ENCODE measurements at places on chromosomes 11 and 22.

DNA sequence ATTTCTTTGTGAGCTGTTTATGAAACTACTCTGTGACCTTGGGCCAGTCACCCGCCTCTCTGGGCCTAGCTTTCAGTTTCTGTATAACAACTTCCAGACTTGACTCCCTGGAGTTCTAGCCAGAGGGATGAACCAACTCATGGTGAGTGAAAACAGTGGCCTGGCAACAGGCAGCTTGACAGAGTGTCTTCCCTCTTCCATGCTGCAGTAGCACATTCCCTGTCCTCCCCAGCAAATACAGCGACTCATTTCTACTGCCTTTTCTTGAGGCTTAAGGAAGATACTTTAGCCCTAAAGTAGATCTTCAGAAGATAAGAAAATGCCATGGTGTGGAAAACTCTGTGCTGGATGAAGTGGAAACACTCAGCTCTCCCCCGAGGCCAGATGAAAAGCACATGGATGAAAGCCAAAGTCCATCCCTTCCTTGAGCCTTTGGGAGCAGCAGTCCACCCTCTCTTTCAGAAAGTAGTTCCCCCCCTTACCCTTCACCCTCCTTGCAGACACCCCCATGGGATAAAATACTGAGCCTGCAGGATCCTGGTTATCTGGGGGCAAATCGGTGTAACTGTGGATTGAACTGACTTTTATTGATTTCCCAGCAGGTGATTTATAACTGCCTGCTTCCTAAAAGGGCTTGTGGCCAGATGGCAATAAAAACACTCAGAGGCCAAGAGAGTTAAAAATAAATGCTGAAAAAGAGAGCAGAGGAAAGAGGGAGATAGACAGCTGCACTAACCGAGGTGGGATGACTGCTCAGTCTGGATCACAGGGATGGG lies 24.1 kb downstream of the IRAG1 start:
- peak; percentile 43 for DNase-seq

GRCh38 chr11:10358696-10359095 lies 53.8 kb downstream of the ADM start:
- DNase-seq = no peak

DNA sequence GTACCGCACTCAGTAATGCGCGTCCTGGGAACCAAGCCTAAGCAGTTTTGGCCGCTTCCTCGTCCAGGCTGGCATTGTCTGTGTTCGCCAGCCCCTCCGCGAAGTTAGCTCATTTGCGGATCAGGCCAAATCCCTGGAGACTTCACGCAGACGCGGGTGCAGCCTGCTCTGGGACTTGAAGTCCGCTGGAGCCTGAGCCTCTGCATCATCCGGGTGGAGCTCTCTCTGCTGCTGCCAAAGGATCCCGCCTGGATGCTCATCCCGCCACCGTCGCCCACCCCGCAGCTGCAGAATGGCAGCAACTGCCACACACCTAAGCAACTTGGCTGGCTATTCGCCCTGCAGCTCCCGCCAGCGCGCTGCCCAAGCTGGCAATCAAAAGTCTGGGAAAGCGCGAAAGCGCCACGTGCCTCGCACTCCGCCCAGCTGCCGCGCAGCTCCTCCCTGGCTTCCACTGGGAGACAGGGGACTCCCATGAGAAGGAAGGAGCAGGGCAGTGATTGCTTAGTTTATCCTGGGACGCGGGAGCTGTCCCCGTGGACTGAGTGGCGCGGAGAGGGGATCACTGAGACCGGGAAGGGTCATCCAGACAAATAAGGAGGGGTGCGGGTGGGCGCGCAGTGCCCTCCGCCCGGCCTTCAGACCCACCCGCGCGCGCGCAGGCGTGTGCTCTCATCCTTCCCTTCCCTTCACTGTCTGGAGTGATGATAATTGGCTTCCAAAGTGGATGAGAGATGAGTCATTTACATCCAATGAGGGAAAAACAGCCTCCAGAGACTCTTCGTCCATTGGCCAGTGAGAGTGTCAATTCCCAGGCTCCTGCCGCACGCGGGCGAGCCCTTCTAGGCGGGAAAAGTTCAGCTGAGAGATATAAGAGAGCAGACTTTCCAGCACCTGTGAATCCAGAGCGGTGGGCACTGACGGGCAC lies 23.2 kb upstream of the GLYATL1B start:
- peak; percentile 33 for DNase-seq

- DNase-seq = no peak
These were observed 477 bp downstream of the DPAGT1 start for GRCh38 chr11:119100994-119101758.

- no peak for DNase-seq
These were observed 504 bp upstream of the ASCC2 start for GRCh38 chr22:29838599-29838956.

DNA sequence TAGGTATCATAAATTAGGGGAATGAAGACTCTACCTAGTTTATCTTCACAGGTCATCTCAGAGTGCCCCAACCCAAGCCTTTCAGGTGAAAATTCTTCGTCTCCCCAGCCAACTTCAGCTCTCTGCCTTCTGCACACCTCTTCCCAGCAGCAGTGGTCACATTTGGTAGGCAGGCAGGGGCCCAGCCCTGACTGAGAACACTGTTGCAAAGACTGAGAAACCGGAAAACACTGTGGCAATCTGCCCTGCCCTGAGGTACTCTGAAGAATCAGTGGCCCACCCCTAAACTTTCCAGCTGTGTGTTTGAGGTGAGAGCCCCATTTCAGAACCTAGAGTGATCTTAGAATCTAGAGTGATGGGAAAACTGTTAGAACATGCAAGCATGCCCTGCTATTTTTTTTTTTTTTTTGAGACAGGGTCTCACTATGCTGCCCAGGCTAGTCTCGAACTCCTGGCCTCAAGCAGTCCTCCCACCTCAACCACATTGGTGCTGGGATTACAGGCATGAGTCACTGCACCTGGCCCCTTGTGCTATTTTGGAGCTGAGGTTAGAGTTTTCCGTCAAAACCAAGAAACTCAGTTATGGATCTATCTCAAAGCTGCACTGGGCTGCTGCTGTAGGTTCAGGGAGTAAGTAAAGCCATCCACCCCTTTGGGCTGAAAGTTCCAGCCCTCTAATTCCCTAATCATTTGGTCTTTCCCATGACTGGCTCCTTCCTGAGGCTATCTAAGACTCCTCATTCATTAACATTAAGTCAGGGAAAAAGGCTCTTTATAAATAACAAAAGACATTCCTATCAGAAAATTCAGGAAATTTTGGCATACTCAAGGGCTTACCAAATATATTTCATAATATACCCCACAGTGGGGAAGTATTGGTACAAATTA lies 1.7 kb upstream of the LDHA start:
- no peak for DNase-seq

- no peak for DNase-seq
These were observed 232.6 kb downstream of the CASP12 start for GRCh38 chr11:104665641-104666040.

Data from kidney tubule cell (primary cell).